Type B pancreatic cell (in vitro differentiated cells): ENCODE measurements at places on chromosomes 3 and 15.
A peak's percentile ranks its signal among the peaks of the same experiment; 100 is the strongest.

DNA sequence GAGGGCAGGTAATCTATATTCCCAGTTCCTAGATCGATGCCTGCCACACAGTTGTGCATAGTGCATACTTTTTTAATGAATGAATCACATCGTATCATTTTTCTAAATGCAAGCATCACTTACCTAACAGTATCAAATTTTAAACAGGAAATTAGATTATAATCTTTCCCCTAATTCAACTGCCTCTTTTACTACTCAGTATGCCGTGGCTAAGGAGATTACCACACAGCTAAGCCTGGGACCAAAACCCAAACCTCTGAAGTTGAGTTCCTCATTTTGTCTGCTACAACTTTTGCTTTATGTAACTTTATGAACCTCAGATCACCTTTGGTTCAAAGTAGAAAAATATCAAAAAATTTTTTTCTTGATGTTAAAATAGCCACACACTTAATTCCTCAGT is 53.2 kb upstream of the FNDC3B start:
- no peaks in the 10 kb centered on the region for H3K36me3 ChIP-seq
- no peak for DNase-seq
- H3K27ac ChIP-seq: no peak overlapping the region

- no peak overlapping the region for H3K27ac ChIP-seq
- peaks cover 4% of the 10 kb centered on the region for H3K36me3 ChIP-seq
- no peak for DNase-seq
- H3K4me3 ChIP-seq: peak overlapping the region; percentile 97
Observed at GRCh38 chr3:184296616-184297015, 2.4 kb upstream of the PSMD2 start.

DNA sequence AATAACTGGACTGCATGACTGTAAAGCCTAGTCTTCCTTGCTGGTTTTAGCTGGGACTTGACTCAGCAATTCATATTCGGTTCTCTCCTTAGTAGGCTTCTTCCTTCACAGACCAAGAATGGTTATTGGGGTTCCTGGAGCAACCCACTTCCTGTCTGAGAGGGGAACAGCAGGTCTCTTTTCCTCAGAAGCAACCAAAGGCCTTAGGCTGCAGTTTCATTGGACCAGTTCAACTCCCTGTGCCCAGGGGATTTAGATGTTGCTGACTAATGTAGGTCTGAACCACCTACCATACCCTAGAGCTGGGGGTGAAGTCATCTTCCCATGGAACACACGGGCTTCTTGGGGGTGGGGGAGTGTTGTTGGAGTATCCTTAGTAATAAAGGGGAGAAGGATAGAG is 84.0 kb upstream of the SKOR1 start:
- H3K36me3 ChIP-seq: no peaks in the 10 kb centered on the region
- no peaks in the 10 kb centered on the region for H3K27me3 ChIP-seq
- DNase-seq: no peak
- H3K4me3 ChIP-seq: no peak overlapping the region
- H3K4me1 ChIP-seq: peaks cover 22% of the 10 kb centered on the region

DNA sequence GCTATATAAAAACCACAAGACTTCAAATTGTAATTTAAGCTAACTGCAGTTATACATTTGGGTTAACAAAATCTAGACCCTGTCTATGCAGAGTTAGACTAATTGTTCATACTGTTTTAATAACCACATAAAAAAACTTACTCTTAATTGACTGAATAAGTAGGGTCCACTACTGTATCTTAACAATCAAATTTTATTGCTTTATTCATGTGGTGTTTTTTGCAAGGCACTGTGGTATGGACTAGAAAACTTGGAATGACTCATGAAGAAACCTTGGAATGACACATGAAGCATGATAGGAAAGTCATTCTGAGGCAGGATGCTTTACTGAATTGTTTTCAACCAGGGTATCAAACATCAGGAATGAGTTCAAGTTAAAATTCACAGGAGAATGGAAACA is 2.3 kb downstream of the SERP1 start:
- DNase-seq: no peak
- H3K4me3 ChIP-seq: peak overlapping the region; percentile 92
- peak overlapping the region; percentile 97 for H3K27ac ChIP-seq
- H3K4me1 ChIP-seq: peaks cover 30% of the 10 kb centered on the region
- H3K36me3 ChIP-seq: peaks cover 16% of the 10 kb centered on the region

DNA sequence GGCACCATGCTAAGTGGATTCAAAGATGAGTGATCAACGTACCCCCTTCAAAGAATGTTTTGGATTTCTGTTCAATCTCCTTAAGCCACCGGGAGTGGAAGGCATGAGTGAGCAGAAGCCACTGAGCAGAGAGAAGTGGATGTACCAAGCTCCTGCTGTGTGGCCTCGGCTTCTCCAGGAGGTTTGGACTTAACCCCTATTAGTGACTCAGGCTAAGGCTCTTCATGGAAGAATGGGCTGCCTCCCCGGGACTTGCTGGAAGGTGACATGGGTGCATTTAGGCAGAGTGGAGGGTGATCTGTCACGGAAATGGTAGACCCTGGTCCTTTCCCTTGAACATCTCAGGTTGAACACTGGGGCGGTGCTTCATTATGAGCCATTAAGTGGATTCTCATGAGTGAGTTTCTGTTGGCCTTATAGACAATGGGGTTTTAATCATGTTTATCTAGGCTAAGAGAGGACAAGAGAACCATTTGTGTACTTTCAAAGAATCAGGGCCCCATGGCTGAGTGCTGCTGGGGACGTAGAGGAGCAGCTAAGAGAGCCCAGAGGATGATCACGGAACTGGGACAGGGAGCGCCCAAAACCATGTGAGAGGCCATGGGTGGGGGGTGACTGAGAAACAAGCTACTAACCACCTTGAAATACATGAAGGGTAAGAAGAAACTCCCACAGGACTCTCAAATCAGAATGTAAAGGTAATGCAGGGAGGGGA is 62.2 kb downstream of the HES1 start:
- no peak overlapping the region for H3K27ac ChIP-seq
- H3K27me3 ChIP-seq: peaks cover 19% of the 10 kb centered on the region
- peaks cover 4% of the 10 kb centered on the region for H3K36me3 ChIP-seq
- DNase-seq: no peak

- H3K36me3 ChIP-seq: no peaks in the 10 kb centered on the region
- no peaks in the 10 kb centered on the region for H3K4me1 ChIP-seq
- no peak for DNase-seq
- H3K4me3 ChIP-seq: no peak overlapping the region
Observed at GRCh38 chr3:118089563-118089962, 945.1 kb downstream of the IGSF11 start.

DNA sequence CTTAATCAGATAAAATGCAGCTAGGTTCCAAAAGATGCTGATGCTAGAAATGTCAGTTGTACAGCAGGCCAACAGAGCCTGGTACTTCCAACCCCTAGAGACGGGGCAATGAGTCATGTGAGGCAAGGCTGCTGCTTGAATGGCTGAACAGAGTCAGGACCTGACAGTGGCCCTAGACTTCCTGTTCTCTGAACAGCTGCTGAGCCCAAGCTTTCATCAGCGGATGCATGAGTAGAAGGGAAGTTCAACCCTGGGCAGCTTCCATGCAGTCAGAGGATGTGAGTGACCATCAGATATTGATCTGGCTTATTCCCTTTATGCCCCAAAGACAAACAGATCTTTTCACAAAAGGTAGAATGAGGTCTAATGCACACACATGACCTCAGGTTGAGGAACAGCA is 282.9 kb upstream of the COL8A1 start:
- no peaks in the 10 kb centered on the region for H3K4me1 ChIP-seq
- no peak overlapping the region for H3K4me3 ChIP-seq
- no peaks in the 10 kb centered on the region for H3K36me3 ChIP-seq
- H3K27ac ChIP-seq: no peak overlapping the region
- H3K27me3 ChIP-seq: no peaks in the 10 kb centered on the region

DNA sequence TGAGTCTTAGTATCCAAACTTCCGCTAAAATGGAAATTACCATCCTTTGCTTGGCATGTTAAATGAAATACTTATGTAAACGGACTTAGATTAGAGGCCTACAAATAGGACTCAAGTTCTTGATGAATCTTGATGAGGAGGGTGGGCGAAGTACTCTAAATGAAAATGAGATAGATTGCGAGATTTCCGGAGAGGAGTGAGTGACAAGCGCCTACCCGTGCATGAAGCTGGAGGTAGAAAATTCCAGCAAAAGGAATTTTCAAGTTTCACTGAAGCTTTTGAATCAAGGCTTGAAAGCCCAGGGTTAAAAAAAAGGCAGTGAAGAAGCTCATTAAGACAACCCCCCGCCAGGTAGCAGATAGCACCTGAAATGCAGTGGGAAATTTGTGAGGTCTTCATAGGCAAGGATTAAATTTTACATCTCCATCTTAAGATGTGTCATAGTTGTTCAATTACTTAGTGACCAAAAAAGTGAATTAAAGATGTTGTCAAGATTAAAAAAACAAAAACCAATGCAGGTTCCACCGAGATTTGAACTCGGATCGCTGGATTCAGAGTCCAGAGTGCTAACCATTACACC is 655 bp upstream of the RAB11A start:
- peaks cover 9% of the 10 kb centered on the region for H3K27me3 ChIP-seq
- H3K36me3 ChIP-seq: peaks cover 8% of the 10 kb centered on the region
- peak overlapping the region; percentile 100 for H3K4me3 ChIP-seq

DNA sequence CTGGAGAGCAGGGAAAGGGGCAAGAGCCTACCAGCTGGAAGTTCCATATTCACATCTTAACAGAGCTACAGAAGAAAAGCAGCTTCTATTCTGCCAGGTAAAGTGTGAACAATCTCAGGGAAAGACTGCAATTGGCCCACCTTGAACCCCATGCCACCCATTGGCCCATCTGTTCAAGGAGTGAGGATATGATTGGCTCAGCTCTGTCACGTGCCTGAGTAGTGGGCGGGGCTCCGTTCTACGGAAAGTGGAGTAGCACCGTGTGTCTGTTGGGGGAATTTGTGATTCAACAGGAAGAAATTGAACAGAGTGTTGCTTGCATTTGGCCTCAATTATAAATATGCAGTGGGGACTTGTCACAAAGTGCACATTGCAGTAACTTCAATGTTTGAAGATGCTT is 81.8 kb downstream of the MINAR1 start:
- no peak overlapping the region for H3K27ac ChIP-seq
- no peak overlapping the region for H3K4me3 ChIP-seq
- H3K4me1 ChIP-seq: peaks cover under 1% of the 10 kb centered on the region
- DNase-seq: no peak

DNA sequence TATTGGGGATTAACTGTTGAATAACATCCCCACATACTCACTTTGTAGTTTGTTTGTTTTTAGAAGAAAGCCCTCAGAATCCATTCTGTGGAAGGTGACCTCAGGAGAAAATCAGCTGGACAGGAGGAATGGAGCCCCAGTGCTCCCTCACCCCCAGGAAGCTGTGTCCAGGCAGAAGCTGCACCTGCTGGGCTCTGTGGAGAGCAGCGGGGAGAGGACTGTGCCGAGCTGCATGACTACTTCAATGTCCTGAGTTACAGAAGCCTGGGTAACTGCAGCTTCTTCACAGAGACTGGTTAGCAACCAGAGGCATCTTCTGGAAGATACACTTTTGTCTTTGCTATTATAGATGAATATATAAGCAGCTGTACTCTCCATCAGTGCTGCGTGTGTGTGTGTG is 14.0 kb downstream of the TIGIT start:
- H3K4me1 ChIP-seq: no peaks in the 10 kb centered on the region
- H3K27me3 ChIP-seq: peaks cover 7% of the 10 kb centered on the region
- H3K27ac ChIP-seq: no peak overlapping the region
- no peak overlapping the region for H3K4me3 ChIP-seq

DNA sequence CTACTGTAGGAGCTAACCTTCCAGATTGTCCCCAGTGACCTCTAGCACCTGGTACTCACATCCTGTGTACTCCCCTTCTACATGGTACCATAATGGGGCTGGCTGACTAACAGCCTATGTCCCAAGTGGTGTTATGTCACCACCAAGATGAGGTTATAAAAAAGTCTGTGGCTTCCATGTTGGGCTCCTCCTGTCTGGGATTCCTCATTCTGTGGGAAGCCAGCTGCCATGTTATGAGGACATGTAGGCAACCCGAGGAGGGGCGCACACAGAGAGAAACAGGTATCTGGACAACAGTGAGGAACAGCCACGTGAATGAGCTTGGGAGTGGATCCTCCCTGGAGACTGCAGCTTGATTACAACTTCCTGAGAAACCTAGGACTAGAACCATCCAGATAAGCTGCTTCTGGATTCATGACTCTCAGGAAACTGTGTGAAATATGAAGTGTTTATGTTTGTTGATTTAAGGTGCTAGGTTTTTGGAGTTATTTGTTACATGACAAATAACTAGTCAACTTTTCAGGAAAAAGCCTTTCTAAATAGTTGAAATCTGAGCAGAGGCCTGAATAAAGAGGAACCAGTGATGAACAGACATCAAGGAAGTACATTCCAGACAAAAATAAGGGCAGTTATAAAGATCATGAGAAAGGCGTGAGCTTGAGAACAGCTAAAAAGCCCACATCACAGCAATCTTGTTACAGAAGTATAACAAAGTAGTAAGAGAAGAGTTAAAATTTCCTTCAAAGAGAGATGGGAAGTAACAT is 21.7 kb downstream of the GOLIM4 start:
- no peaks in the 10 kb centered on the region for H3K27me3 ChIP-seq
- H3K36me3 ChIP-seq: peaks cover 15% of the 10 kb centered on the region
- DNase-seq: no peak
- peaks cover 32% of the 10 kb centered on the region for H3K4me1 ChIP-seq
- no peak overlapping the region for H3K4me3 ChIP-seq

GRCh38 chr3:86954747-86955146 is 36.2 kb downstream of the VGLL3 start:
- no peak overlapping the region for H3K27ac ChIP-seq
- H3K4me1 ChIP-seq: no peaks in the 10 kb centered on the region
- no peak overlapping the region for H3K4me3 ChIP-seq
- no peak for DNase-seq
- H3K27me3 ChIP-seq: no peaks in the 10 kb centered on the region

DNA sequence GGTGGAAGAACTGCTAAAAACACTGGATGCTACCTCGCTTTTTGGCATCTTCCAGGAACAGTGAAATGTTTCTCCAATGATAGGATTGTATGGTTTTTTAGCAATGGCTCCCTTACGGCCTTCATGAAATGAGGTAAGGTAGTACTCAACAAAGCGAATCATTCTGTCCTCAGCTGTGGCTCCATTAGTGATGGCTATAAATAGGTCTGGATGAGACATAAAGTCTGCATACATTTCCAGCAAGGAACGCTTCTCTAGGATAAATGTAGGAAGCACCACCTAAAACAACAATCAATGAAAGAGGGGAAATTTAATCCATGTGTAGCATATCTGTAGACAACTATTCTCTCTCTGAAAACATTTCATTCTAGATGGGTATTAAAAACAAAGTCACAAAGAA is 32.4 kb upstream of the SNX4 start:
- no peak overlapping the region for H3K27ac ChIP-seq
- no peaks in the 10 kb centered on the region for H3K27me3 ChIP-seq
- DNase-seq: no peak
- no peaks in the 10 kb centered on the region for H3K4me1 ChIP-seq
